ENCODE measurements at places on chromosomes 3 and 15.

DNA sequence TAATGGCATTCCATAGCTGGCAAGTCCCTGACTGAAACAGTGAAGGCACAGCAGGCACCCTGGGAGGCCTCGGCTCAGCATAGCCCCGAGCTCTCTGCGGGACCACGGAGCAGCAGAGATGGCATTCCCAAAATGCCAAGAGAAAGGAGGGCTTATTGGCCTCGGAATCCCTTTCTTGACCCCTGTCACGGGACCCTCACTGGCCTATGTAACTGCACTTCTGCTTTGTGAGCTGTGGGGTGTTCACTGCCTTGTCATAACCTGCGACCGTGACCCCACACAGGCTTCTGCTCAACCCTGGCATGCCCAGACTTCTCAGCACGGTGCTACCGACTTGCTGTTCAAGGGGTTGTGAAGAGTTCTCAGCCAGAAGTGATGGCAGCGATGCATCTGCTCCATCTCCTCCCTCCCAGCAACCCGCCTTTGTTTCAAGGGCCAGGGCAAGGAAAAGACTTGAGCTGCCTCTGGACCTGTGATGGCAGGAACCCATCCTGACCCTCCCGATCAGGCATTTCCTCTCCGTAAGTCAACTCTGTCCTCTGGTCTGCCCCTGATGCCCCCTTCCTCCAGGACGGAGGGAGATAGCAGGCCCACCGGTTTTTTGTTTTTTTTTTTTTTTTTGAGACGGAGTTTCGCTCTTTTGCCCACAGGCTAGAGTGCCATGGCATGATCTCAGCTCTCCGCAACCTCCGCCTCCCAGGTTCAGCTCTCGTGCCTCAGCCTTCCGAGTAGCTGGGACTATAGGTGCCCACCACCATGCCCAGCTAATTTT is 30.5 kb downstream of the EHD4 start:
- no peak for DNase-seq

DNA sequence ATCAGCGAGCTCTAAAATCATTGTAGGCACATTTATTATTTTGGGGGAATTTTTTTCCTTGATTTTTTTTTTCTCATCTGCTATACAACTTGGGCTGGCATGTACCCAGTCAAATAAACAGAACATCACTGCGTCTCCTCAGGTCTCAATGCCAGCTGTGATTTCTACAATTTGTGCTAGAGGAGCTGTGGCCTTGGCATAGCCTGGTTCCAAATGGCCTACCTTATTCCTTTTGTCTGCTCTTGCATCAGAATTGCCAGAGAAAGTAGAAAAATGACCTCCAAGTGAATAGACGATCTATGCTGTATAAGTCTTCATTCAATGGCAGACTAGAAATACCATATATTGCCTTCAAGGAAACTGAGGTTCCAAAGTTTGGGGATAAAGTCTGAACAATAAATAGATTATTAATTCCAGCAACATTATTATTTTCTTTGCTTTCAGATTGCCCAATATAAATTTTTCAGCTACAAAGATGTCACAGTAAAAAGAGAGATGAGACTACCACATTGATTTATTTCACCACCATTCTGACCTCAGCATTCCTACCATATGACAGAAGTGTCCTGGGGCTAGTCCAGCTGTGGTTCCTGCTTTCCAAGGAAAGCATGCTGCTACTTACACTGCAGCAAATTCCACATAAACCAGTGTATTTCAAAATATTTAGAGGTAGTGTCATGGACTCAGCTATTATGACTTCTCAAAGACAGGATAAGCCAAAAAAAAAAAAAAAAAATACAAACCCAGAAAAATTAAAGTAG is 493.9 kb upstream of the ZNF385D start:
- DNase-seq: no peak

DNA sequence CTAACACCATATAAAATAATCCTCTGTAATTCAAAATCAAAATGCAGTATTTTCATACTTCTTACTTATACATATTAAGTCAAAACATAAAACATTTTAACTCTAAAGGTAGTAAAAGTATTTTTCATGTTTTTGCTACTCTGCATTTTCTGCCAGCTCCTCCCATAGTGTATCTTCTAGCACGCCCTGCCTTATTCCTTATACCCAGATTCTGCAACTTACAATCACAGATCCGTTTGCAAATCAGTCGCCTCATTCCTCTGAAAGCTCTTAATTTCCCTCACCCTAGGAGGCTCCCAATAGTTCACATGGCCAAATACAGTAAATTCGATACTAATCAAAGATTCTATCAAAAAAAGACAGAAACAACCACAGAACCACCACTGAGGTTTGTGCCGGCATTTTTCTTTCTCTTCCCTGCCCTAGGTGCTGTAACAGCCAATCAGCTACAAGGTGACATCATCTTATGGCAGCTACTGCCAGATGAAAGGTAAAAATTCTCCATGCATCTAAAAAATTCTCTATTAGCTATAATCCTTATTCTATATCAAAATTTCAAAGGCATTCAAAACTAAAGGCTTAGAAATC is 72.9 kb downstream of the CLASP2 start:
- no peak for DNase-seq

DNA sequence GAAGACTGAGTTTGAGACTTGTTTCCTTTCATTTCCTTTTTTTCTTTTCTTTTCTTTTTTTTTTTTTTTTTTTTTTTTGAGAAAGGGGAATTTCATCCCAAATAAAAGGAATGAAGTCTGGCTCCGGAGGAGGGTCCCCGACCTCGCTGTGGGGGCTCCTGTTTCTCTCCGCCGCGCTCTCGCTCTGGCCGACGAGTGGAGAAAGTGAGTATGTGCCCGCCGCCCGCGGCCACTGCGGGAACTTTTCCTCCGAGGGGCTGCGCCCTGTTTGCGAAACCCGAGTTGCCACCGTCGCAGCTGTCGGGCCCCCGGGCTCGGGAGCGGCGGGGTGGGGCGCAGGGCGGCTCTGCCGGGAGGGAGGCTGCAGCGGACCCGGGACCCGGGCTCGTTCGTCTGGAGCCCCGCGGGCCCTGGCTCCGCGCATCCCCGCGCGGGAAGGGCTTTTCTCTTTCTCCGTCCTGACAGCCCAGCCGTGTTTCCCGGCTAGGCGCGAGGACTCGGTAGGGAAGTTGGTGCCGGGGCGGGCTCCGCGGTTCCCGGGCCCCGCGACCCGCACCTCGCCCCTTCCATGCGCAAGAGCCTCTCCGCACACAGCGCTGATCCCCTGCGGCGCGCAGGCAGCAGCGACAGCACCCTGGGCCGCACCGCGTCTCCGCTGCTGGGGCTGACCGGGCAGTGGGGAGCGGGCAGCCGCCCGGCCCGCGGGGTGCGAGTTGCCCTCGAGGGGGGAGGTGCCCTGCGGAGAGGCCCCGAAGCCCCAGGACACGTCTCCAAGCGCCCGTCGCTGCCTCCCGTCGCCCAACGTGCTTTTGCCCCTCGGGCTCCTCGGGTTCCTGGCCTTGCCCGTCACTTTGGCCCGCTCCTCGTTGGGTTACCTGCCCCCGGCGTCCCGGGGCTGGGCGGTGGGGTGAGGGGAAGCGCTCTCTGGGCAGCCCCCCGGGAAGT is 1.4 kb downstream of the IGF1R start:
- DNase-seq: peak; percentile 16

DNA sequence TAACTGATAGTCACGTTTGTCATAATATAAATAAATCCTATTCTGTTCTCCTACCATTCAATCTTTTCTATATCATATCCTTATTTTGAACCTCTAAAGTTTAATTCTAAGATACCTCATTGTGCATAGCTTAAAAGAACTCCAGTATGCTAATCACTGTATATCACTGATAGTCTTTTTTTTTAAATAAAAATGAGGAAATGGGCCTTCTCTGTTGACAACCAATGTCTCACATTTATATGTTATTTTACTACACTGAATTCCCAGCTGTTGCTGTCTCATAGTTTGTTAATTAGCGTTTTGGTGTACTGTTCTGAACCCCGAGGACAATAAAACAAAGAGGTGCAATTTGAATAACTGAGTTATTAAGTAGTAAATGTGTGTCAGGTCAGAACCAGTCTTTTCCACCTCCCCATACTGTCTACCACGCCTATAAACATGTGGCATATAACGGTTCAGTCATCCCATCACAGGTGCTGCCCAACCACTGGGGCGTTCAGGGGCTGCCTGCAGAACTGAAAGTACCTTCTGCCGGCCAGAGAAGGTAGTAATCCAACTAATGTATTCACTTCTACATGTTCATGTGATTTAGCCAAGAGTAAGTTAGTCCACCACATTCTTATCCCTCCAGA is 14.9 kb downstream of the CBLB start:
- DNase-seq: no peak

DNA sequence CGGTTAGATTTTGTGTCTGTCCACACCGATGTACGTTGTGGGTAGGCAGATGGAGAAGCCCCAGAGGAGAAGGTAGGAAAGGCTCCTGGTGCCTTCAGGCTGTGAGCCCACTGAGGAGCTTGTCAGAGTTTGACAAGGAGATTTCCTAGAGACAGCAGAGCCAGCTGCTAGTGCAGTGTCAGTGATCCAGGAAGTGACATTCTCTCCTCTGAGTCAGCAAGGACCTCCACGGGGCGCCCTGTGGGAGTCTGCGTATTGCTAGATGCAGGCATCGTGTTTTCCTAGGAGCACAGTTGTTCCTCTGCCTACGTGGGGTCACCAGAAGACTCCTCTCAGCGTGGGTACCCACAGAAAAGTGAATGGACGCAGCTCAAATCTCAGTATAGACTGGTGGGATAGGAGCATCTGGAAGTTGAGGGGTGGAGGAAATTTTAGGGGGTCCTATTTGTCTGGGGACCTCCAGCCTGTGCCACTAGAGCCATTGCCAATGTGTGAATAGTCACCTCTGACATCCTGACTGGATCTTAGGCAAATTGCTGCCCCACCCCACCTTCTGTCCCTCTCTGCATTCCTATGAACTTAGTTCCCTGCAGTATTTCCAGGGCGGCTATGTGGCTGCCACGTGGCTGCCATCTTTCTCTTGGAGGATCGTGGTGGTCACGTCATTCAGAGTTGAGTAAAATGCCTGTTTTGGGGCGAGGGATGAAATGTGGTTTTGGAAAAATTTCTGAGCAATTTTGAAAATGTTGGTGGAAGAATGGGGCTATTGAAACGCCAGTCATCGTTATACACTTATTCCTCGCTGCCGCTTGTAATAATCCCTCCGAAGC is 84.8 kb upstream of the KLHL25 start:
- DNase-seq: no peak

GRCh38 chr3:173553635-173554280 is 156.2 kb downstream of the NLGN1 start:
- no peak for DNase-seq

DNA sequence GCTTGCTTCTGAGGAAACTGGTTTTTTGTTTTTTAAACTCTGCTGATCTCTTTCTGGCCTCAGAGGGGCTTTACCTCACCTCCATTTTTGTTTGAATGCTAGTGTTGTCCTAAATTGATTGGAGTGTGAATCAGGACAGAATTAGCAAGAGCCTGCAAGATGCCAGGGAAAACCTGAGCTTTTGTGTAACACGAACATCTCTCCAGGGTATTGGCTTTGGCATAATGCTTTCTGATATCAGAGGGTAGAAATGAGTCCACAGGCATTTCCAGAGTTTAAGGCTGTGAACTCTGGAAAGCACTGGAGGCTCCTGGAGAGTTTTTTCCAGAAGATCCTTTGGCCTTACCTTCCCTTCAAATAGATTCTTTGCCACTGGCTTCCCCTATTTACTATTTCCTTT is 87.1 kb downstream of the WDR76 start:
- no peak for DNase-seq

DNA sequence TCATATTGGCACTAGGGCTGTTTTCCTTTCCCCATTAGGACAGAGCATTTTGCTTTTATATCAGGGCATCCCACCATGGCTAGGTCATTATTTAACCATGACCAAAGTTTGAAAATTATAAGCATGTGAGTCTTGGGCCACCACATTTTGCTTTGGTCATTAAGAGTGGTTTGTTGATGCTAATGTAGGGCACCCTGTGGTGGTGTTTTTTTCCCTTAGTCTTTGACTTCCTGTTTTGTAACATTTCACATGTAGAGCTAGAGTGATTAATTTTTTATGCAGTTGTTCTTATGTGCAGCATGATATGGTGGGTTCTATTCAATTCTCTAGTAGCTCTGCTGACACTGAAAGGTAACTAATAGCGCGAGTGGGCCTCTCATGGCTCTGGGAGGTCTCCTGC is 249.6 kb upstream of the ROBO1 start:
- no peak for DNase-seq

GRCh38 chr3:38723569-38724391 is 74.3 kb upstream of the SCN5A start:
- no peak for DNase-seq

DNA sequence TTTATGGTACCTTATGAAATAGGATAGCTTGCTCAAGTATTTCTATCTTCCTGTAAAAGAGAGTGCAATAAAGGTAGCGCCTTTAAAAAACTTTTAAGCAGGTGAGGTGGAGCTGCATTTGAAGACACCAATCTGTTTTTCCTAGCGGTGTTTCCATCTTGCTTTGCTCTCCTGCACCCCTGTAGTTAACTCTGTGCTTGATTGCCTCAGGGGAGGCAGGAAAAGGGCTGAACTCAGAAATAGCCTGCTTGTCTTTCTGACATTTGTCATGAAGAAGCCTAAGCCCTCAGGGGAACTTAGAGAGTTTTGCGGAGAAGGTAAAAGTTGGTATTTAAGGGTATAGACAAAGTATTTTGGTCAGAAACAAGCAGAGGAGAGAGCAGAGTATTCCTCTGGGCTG is 63.0 kb upstream of the TPRG1 start:
- no peak for DNase-seq

GRCh38 chr3:42714171-42714852 is 11.7 kb upstream of the HHATL start:
- DNase-seq: no peak

DNA sequence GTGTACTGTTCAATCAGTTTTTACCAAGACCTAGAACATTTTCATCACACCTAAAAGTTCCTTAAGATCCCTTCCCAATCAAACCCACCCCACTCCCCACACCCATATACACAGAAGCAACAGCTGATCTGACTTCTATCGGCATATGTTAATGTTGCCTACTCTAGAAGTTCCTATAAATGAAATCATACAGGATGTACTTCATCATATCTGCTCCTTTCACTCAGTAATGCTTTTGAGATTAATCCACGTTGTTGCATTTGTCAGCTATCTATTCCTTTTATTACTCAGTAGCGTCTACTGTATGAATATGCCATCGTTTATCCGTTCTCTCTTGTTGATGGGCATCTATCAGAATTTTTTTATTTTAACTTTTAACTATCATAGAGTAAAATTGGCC is 14.3 kb upstream of the FILIP1L start:
- DNase-seq: no peak

DNA sequence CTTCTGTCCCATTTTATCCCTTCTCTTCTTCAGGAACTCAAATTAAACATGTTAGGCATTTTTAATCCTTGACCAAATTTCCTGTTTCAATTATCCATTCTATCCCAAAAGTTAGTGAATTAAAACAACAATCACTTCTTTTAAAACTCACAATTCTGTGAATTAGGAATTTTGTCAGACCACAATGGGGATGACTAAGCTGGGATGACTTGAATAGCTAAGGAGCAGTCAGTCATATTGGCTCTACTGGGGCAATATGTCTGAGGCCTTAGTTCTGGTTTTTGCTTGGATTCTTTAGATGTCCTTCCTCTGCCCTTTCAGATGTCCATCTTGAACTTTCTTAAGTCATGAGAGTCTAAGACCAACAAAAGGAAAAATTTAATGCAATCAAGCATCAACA is 178.2 kb upstream of the TGFBR2 start:
- DNase-seq: no peak

GRCh38 chr3:153456833-153457545 is 295.0 kb downstream of the RAP2B start:
- DNase-seq: no peak

All from stimulated activated CD8-positive, alpha-beta memory T cell treated with anti-CD3 and anti-CD28 coated beads, Interleukin-4, amount 100 ng/mL, for 1 hour (primary cell).